ENCODE measurements at places on chromosomes 5 and 9.

- DNase-seq, result no peak
Measured at GRCh38 chr5:111010783-111011182, 60.7 kb upstream of the TSLP start.

- DNase-seq, result no peak
Measured at GRCh38 chr5:94969174-94969573, 315.7 kb downstream of the MCTP1 start.

- DNase-seq, result no peak
Measured at GRCh38 chr5:39411985-39412384, 12.8 kb downstream of the DAB2 start.

GRCh38 chr5:167940911-167941310, 350.5 kb upstream of the WWC1 start:
- DNase-seq, result no peak

GRCh38 chr9:109488351-109488750, 9.8 kb downstream of the PTPN3 start:
- DNase-seq, result no peak

GRCh38 chr9:5671711-5672353, 42.9 kb downstream of the RIC1 start:
- DNase-seq, result no peak

DNA sequence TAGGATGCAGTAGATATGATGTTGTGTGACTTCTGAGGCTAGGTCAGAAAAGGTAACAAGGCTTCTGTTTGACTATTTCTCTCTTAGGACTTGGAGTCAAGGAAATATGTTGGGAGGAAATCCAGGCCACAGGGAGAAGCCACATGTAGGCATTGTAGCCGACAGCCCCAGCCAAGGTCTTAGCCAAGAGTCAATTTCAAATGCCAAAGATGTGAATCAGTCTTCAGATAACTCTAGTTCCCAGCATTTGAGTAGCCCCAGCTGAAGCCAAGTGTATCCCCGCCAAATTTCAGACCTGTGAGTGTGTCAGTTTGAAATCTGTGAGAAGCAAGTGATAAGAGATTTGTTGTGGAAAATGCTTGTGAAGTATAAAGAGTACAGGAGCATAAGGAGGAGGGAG, 38.1 kb upstream of the ISL1 start:
- DNase-seq, result no peak

GRCh38 chr9:136484153-136485048, 1.6 kb upstream of the SEC16A start:
- no peak for DNase-seq

DNA sequence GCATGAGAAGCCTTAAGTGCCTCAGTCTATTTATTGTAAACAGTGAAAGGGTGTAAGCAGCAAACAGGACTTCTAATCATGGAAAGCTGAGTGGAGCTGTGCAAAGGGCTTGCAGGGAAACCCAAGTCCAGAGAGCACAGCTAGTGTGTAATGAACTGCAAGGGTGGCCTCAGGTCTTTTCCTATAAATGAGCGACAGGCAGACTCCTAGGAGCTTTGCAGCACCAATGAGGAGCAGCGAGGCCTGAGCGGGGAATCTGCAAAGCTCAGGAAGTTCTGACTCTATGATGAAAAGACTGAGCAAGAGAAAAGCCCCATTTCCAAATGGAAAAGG, 250.1 kb upstream of the MAP3K1 start:
- no peak for DNase-seq

DNA sequence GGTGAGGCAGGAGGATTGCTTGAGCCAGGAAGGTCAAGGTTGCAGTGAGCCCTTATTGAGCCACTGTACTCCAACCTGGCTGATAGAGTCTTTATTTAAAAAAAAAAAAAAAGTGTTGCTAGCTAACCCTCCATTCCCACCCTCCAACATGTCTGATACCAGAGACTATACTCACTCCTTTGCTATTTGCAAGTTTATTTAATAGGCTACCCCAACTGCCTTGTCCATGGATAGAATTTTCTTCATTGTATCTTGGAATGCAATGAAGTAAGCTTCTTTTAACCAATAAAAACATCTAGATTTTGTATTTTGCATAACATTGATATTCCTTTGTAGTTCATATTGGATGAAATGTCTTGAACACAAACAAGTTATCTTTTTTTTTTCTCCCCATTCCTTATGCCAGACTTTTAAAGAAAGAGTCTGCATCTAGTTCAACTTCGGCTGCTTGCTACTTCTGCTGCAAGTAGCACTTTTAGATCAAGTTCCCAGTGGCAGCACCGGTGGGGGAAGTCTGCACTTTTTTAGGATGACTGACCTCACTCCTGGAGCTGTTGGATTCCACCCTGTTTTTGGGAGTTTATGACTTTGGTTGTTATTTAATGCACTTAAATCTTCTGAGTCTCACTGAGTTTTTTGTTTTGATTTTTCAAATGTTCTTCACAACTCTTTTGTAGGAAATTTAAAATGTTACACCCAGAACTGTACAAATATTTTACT, 112.5 kb downstream of the UHRF2 start:
- DNase-seq, result no peak

- DNase-seq, result no peak
Measured at GRCh38 chr9:20549053-20549452, 73.2 kb downstream of the MLLT3 start.

DNA sequence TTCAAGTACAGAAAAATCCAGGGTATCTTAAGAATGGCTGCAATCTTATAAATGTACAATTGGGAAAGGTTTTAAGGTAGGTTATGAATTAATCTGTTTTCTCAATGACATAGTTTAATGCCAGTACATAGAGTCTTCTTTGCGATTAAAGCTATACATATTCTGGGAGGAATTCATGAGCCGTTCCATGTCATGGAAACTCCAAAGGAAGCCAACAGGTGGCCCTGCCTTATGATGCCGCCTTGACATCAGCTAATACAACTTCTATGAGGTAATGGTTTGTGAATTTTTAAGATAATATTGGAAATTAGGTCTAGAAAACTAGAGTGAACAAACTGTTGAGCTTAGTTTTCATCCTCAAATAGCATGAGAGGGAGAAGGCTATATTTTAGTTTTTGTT, 713.4 kb downstream of the EFNA5 start:
- DNase-seq, result no peak

DNA sequence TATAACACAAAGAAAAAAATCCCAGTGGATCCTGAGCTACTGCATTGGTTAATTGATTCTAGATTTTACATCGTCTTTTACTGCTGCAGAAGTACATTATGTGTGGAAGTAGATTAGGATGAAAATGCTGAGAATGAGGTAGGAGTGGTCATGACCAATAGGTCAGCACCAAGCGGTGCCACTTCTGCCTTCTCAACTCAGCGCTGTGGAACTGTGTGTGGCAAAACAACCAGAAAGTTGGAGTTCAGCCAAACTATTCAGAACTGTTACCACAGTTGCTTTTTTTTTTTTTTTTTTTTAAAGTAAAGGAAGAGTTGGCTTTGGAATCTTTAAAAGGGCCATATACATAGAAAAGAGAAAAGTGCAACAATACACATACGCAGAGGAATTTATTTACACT, 24.2 kb downstream of the POU5F2 start:
- no peak for DNase-seq

GRCh38 chr9:38651400-38652042, 31.1 kb upstream of the ANKRD18A start:
- DNase-seq, result no peak

- DNase-seq, result no peak
Measured at GRCh38 chr5:149802008-149802680, 72.0 kb downstream of the PPARGC1B start.

DNA sequence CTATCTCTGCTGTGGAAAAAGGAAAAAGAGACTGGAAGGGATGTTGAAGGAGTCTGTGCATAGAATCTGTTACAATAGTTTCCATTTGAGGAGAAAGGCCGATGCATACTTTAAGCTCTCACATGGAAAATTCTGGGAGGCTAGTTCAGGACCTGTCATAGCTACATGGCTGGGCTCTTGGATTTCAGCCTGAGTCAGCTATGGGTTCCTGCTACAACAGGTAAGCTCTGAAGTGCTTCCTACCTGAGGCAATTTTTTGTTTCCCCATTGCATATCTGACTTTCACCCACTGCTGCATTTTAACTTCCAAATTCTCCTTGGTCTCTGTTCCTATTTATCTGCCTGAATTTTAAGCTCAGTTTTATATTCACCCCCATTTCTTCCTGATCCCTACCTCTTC, 310.7 kb downstream of the RAB3C start:
- DNase-seq, result no peak

DNA sequence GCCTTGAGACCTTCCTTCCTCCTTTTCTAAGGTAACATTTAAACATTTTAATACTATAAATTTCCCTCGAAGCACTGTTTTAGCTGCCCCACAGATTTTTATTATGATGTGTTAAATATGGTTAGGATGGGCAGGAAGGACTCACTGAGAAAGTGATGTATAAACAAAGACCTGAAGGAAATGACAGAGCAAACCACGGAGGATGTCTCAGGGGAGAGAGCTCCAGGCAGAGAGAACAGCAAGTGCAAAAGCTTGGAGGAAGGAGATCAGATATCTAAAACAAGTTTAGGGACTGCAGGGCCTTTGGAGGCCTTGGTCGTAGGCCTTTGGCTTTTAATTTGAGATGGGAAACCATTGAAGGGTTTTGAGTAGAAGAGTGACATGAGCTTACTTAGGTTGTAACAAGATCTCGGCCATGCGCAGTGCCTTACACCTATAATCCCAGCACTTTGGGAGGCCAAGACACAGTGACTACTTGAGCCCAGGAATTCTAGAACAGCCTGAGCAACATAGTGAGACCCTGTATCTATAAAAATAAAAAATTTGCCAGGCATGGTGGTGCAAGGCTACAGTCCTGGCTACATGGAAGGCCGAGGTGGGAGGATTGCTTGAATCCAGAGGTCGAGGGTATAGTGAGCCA, 35.5 kb upstream of the LRRTM2 start:
- no peak for DNase-seq

DNA sequence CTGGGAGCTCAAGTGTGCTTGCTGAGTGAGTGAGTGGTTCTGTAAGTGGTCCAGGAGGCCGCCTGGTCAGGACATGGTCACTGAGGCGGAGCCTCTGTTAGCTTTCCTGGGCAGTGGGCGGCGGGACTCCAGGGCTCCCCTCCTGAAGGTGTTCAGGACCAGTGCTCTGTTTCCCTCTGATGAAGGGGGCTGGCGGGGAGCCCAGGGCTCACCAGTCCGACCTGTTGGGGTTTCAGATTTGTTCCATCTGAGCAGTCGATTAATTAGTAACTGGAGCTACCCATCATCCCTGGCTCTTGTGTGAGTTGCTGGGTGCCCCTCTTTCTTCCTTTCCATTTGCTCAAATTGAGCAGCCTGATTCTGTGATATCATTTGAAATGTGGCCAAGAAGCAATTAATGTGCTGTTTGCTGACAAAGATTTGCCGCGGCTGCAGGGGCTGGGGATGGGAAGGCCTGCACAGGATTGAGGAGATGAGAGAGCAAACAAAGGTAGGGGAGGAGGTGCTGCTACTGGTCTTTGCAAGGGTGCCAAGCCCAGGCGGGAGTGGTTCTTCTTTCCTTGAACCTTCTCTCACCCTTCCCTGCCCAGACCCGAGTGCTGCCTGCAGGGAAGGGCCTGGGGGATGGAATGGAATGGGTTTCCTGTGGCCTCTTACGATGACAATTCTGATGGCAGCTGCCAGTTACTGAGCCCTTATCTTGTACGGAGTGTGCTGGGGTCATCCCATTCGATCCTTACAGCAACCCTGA, 92.8 kb upstream of the PITX1 start:
- DNase-seq, result no peak

- DNase-seq, result no peak
Measured at GRCh38 chr5:56807679-56808078, 7.7 kb upstream of the MAP3K1 start.

DNA sequence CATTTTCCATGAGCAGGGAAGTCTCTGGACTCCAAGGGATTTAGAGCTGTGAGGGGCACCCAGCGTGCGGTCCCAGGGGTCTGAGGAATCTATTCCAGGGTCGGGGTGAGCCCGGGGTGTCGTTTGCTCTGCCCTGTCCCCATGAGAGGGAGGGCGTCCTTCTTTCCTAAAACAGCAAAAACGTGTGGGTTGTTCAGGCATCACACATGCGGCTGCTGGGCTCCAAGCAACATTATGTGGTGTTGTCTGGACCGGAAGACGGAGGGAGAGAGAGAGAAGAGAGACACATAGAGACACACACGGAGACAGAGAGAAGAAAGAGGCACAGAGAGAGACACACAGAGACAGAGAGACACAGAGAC, 42.7 kb upstream of the COL5A1 start:
- DNase-seq, result no peak
